EL (cell line): ENCODE measurements at places on chromosomes 4 and X.

DNA sequence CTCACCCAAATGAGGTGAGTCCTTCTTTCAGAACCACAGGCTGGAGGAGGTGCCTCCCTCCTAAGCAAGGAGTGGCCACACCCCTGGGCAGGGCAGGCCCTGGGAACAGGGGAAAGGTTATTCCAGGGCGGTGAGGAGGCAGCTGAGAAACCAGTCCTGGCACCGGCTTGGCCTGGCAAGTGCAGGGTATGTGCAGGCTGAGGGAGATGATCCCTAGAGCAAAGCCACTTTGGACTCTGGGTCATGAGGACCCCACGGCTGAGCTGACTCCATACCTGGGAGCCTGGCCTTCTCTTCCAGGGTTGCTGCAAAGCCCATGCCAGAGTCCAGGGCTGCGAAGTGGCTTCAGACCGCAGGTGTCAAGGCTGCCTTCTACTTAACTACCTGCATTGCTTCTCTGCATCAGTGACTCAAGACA lies 49.5 kb upstream of the HELT start:
- no peak for DNase-seq

DNA sequence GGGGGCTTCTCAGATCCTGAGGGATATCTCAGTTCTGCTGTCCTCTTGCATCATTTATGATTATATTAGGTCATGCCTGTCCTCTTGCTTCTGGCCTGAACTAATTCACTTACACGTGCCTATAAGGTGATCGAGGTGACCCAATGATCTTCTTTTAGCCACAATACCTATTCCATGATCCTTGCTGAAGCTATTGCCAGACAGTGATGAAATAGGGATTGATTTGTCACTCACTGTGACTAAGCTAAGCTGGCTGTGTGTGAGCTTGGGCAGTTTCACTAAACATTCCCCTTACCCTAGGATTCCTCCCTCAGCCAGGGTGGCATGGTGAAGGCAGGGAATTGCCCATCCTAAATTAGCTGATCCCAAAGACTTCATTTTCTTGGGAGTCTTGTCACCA lies 19.0 kb downstream of the HADH start:
- DNase-seq, result peak; percentile 84

DNA sequence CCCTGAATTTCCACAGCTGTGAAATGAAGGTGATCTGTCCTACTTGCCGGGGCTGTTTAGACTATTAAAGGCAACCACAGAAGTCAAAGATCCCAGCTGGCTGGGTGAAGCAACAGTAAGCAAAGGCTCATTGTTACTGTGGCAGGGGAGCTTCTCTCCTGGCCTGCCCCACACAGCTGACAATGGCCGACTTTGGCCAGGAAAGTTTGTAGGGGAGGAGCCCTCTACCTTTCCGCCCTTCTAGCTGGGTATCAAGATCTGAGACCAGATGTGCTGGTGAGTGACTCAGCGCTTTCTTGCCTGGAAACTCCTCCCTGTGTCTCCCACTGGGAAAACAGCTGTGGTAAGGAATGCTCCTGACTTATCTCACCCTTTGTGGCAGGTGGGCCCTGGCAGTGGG lies 21.1 kb downstream of the RASSF6 start:
- DNase-seq, result peak; percentile 40

GRCh38 chr4:7800410-7800809 lies 139.3 kb downstream of the AFAP1 start:
- no peak for DNase-seq

GRCh38 chr4:143083756-143084472 lies 100.8 kb upstream of the USP38 start:
- DNase-seq, result no peak

DNA sequence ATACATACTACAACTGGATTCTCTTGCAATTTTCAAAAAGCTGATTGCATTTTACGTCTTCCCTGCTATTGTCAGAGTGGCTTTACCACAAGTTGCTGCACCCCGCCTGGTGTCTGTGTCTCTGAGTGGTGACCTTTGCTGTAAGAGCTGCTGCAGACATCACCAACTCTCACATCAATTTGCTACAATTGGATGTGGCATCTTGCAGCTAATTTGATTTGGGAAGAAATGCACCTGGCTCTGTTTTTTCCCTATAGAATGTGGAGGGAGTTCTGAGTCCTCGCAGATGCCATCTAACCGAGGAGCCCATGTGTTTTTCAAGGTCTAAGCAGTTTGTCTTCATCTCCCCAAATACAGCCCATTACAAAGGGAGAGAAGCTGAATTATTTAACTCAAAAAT lies 73.8 kb upstream of the PHOX2B start:
- DNase-seq, result no peak

GRCh38 chr4:4726051-4726450 lies 133.4 kb upstream of the MSX1 start:
- DNase-seq, result no peak

DNA sequence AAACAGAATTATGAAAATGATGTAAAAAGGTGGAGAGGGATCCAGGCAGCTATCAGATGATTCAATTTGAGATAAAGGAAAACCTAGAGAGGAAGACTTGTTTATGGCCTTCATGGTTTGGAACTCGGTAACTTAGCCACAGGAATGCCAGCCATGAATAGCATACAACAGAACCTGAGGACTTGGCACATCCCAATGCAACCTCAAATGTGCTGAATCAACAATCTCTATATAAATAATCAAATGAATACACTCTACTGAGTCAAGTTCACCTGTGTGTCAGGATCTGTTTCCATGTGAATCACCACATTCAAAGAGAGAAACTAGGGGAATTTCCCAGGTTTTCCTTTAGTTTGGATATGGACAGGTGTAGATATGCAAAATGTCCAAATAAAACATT lies 86.9 kb downstream of the MBNL3 start:
- peak; percentile 0 for DNase-seq

GRCh38 chr4:151105454-151106032 lies 6.1 kb downstream of the RPS3A start:
- DNase-seq, result no peak
